ENCODE measurements at places on chromosomes 12 and 14.

GRCh38 chr12:110107369-110108281 lies 16.5 kb upstream of the IFT81 start:
- peak overlapping the region; percentile 10 for H3K4me3 ChIP-seq
- no peaks in the 10 kb centered on the region for H3K36me3 ChIP-seq
- no peak for DNase-seq
- no peaks in the 10 kb centered on the region for H3K27me3 ChIP-seq
- H3K27ac ChIP-seq: peak overlapping the region; percentile 26

- no peak for DNase-seq
- H3K27me3 ChIP-seq: peaks cover 68% of the 10 kb centered on the region
- H3K27ac ChIP-seq: no peak overlapping the region
- H3K36me3 ChIP-seq: no peaks in the 10 kb centered on the region
- no peaks in the 10 kb centered on the region for H3K4me1 ChIP-seq
Measured at GRCh38 chr14:104610749-104611310, 6.3 kb upstream of the TMEM179 start.

DNA sequence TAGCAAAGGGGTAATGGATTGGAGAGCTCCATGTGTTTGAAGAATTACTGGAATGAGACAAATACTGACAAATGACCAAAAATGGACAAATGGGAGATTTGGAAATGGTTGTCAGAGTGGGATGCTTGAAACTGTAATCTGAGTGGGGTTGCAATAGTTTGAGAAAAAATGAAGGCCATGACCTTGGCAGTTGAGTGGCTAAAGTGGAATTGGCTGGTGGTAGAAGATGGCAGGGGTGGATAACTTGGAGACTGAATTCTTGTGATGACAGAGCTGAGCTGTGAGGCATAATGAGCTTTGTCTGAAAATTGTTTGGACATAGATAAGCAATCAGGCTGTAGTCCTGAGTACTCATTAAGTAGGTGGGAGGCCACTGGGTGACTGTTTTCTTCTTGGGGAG lies 222.5 kb upstream of the PRICKLE1 start:
- H3K4me3 ChIP-seq: no peak overlapping the region
- peaks cover 12% of the 10 kb centered on the region for H3K4me1 ChIP-seq
- no peak for DNase-seq
- no peaks in the 10 kb centered on the region for H3K36me3 ChIP-seq
- H3K27ac ChIP-seq: no peak overlapping the region

GRCh38 chr12:27012239-27012981 lies 1.8 kb downstream of the TM7SF3 start:
- peaks cover 14% of the 10 kb centered on the region for H3K36me3 ChIP-seq
- DNase-seq: no peak
- no peaks in the 10 kb centered on the region for H3K4me1 ChIP-seq
- H3K4me3 ChIP-seq: peak overlapping the region; percentile 96
- no peaks in the 10 kb centered on the region for H3K27me3 ChIP-seq
- peak overlapping the region; percentile 92 for H3K27ac ChIP-seq

DNA sequence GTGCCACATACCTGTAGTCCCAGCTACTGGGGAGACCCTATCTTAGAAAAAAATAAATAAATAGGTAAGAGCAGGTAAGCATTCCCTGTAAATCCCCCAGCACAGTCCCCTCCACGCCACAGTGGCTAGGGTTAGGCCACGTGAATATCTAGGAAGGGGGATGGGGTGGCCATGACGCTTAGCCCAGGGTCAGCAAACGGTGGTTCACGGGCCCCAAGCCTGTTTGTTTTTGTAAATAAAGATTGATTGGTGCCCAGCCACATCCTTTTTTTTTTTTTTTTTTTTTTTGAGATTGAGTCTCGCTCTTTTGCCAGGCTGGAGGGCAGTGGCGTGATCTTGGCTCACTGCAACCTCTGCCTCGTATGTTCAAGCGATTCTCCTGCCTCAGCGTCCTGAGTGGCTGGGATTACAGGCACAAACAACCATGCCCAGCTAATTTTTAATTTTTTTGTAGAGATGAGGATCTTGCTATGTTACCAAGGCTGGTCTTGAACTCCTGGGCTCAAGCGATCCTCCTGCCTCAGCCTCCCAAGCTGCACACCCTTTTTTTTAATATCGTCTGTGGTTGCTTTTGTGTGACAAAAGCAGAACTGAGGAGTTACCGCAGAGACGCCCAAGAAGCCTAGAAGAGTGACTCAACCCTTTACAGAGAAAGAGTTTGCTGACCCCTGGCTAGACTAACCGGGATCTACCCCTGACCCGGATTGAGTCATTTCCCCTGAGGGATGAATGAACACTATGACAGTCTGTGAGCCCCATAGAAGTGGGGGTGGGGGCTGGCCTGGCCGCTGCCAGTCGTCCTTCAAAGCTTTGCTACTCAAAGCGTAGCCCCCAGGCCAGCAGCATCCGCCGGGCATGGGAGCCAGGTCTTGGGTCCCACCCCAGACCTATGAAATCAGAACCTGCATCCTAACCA lies 113.7 kb upstream of the NCOR2 start:
- no peaks in the 10 kb centered on the region for H3K27me3 ChIP-seq
- DNase-seq: no peak
- H3K4me3 ChIP-seq: no peak overlapping the region
- H3K4me1 ChIP-seq: peaks cover 76% of the 10 kb centered on the region

GRCh38 chr12:71447691-71448132 lies 8.1 kb downstream of the LGR5 start:
- no peak overlapping the region for H3K4me3 ChIP-seq
- no peak overlapping the region for H3K27ac ChIP-seq
- H3K27me3 ChIP-seq: peaks cover 73% of the 10 kb centered on the region
- H3K4me1 ChIP-seq: no peaks in the 10 kb centered on the region

DNA sequence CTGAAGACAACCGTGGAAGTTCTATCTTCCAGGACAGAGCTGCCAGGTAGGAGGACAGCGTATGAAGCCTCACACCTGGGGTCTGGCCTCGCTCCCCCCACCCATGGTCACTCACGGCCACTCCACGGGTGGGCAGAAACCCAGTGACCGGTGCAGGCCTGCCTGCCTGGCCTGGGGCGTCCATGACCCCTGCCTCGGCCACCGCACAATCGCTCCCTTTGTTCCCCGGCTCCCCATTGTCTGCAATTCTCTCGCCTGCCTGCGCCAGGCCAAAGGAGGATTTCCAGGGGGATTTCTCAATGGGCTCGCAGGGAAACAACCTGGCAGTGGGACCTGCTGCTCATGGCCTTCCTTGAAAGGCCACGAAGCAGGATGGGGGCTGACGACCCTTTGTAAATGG lies 22.6 kb downstream of the CCDC85C start:
- no peak overlapping the region for H3K27ac ChIP-seq
- H3K27me3 ChIP-seq: no peaks in the 10 kb centered on the region
- DNase-seq: no peak

GRCh38 chr12:125619723-125620122 lies 554.5 kb downstream of the AACS start:
- no peaks in the 10 kb centered on the region for H3K36me3 ChIP-seq
- H3K4me3 ChIP-seq: no peak overlapping the region
- no peak for DNase-seq
- H3K4me1 ChIP-seq: no peaks in the 10 kb centered on the region
- H3K27me3 ChIP-seq: no peaks in the 10 kb centered on the region
- no peak overlapping the region for H3K27ac ChIP-seq

DNA sequence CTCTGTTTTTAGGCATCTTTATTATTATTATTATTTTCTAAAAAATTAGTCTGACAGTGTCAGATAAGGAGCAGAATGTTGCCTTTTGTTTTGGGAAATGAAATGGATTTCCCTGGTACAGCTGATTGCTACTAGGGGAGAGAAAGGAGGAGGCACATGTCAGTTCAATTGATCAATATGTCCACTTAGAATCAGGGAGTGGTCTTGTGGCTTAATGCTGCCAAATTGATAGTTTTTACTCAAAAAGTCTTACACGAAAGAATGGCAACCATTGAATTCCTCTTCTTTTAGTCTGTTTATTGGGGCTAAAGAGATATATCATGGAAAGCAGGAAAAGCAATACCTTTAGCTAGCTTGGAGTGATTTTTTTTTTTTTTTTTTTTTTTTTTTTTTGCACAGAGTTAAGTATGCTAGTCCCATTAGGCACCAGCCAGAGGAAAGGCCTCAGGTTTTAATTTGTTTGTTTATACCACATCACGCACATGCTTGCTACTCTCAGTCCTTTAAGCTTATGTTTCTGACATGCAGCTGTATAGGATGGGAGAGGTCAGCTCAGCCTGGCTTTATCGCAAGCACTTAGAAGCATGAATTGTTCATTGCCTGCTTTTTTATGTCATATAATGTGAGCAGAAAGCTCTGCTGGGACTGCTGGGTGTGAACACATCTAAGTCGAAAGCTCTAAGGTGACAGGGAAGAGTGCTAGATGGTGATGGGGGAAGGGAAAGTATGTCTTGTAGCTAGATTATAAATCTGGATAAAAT lies 1.4 kb downstream of the AKAP6 start:
- H3K27me3 ChIP-seq: no peaks in the 10 kb centered on the region
- H3K36me3 ChIP-seq: no peaks in the 10 kb centered on the region
- no peak for DNase-seq
- peak overlapping the region; percentile 88 for H3K27ac ChIP-seq

- H3K27ac ChIP-seq: peak overlapping the region; percentile 66
- no peaks in the 10 kb centered on the region for H3K27me3 ChIP-seq
- H3K4me1 ChIP-seq: peaks cover 30% of the 10 kb centered on the region
- no peak for DNase-seq
Measured at GRCh38 chr12:89393551-89394121, 41.3 kb upstream of the DUSP6 start.

GRCh38 chr14:41423503-41423902 lies 183.2 kb upstream of the LRFN5 start:
- no peaks in the 10 kb centered on the region for H3K4me1 ChIP-seq
- H3K27ac ChIP-seq: no peak overlapping the region
- H3K4me3 ChIP-seq: no peak overlapping the region
- H3K36me3 ChIP-seq: no peaks in the 10 kb centered on the region
- no peaks in the 10 kb centered on the region for H3K27me3 ChIP-seq
